AG04449 (cell line): ENCODE measurements at places on chromosomes 1 and 21.

DNA sequence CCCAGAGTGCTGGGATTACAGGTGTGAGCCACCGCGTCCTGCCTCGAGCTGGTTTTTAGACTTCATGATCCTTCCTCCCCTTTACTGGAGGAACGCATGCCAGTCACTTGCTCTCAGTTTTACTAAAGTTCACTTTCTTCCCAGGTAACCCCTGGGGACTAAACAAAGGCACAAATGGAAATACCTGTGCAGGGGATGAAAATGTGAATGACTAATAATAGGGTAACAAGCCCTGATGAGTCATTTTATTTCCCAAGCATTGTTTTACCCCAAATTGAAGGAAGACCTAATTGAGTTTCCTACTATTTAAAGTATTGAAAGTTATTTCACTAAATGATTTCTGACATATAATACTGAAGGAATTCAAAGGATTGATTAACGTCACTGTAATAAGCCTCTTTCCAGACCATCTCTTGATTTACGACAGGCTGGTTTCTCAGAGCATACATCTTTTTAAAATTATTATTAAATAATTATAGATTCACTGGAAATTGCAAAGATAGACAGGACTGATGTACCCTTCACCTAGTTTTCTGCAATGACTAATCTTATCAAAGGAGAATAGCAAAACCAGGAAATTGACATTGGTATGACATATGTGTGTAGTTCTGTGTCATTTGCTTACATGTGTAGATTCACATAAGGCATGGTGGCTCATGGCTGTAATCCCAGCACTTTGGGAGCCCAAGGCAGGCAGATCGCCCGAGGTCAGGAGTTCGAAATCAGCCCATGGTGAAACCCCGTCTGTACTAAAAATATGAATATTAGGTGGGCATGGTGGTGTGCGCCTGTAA is 53.2 kb upstream of the SOD1 start:
- no peak for DNase-seq

GRCh38 chr1:65911679-65912078 is 119.0 kb downstream of the PDE4B start:
- no peak for DNase-seq

DNA sequence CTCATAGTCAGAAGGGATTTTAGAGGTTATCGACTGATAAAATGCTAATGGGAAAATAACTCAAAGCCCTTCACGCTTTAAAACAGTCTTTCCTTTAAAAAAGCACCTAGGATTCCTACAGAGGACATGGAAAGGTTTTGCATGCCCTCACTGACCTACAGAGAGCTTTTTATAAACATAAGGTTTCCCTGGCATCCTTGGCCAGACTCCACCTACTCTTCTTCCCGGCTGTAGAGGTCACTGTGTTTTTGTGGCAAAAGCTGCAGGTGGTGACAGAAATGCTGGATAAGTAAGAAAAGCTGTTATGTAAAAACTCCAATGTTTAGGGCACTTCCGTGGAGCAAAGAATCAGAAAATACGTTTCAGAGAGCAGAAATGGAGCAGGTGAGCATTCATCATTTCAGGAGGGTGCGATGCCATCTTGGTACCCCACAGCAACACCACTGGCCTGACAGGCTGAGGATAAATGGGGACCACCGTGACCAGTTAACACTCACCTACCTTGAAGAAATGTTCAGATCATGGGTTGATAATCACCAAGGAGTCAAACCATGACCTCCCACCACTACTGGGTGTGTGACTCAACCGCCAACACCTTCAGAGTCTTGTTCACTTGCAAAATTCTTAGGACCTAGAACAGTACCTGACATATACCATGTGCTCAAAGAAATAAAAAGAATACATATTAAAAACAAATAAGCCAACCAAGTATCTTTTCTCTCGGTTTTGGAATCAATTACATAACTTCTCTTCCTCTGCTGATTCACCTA is 46.6 kb downstream of the SSBP3 start:
- no peak for DNase-seq

- DNase-seq: no peak
Measured at GRCh38 chr1:201742476-201742875, 86.5 kb upstream of the IPO9 start.

GRCh38 chr1:3610527-3611169 is 660 bp downstream of the MEGF6 start:
- DNase-seq: no peak

DNA sequence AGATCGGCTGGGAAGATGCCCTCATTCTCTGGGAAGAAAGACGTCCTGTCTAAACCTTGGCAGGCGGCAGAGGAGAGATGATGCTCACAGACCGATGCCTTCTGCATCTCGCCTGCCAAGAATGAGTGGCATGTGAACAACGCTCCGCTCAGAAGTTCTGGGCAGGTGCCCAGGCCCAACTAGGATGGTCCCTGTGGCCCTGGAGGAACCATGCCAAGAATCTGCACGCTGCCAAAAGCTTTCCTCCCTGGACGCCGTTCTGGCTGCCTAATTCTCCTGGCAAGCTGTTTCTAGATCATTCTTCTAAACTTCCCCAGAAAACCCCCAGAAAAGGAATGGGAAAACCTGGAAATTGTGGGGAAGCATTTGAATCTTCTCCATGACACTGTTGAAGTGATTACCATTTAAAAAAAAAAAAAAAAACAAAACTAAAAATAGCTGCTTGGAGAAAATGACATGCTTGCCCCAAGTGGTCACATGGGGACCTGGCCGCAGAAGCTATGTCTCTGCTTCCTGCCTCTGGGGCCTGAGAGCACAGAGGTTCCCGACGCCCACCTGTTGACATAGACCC is 440.9 kb downstream of the PRDM2 start:
- no peak for DNase-seq

GRCh38 chr1:78080767-78081166 is 35.0 kb downstream of the GIPC2 start:
- no peak for DNase-seq

GRCh38 chr21:39568361-39568760 is 44.4 kb upstream of the B3GALT5 start:
- no peak for DNase-seq

GRCh38 chr1:204377800-204378668 is 18.3 kb upstream of the PLEKHA6 start:
- DNase-seq: no peak

DNA sequence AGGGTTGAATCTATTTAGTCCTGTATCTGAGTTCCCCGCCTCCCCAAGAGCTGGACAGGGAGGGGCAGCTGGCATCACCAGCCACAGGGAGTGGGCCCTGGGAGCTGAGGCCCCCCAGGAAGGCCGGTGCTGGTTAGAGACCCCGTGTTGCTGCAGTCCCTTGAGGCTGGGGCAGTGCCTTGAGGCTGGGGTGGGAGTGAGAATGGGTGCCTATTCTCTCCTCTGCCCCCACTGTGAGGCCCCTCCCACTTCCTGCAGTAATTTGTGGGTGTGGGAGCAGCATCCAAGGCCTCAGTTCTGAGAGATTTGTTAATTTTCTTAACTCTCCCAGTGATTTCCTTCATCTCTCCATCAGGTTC is 2.5 kb upstream of the TRAPPC3 start:
- DNase-seq: no peak

DNA sequence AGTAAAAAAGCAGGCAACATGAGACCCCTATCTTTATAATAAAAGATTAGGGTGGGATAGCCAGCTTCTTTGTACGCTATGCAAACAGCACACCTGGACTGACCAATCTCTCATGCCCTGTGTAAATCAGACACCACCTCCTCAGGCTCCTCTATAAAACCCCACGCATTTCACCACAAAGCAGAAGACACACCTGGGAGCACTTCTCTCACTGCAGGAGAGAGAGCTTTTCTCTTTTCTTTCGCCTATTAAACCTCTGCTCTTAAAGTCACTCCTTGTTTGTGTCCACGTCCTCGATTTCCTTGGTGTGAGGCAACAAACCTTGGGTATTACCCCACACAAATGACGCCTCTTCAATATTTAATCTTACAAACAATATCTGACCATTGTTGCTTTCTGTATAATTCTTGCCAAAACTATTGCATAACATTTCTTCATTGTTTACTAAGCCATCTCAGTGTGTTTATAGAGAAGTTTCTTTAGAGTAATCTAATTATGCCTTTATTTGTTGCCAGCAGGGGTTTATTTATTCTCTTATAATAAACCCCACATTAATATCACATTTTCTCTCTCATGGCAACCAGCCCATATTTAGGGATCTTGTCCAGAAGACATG is 31.6 kb upstream of the NUF2 start:
- DNase-seq: no peak

DNA sequence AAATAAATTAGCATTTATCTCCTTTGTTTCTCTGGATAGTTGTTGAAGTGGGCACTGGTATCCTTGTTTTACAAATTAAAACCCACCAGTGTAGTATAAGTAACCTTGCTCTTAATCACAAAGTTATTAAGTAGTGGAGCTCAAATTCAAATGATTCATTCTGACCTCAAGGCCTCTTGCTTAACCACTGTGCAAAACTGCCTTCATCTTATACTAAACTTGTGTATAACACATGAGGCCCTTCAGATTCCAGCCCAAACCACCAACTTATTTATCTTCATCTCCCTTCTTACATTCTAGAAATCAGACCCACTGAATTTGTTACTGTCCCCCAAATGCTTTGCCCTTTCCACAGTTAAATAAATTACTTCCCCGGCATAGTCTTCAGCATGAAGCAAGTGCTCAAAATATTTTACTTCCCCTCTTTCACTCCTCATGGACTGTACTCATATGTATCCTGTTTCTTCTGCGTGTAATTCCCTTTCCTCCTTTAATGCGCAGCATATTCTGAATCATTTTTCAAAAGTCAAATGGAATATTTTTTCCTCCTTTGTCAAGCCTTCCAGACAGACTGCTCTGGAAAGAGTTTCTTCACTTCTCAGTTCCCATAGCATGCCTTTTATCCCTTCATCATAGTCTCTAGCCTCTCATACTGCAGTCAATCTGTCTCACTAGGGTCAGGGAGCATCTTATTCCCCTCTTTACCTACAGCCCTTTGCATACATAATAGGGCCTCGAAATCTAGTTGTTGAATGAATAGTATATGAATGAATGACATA is 19.0 kb upstream of the DNASE2B start:
- DNase-seq: peak; percentile 46

DNA sequence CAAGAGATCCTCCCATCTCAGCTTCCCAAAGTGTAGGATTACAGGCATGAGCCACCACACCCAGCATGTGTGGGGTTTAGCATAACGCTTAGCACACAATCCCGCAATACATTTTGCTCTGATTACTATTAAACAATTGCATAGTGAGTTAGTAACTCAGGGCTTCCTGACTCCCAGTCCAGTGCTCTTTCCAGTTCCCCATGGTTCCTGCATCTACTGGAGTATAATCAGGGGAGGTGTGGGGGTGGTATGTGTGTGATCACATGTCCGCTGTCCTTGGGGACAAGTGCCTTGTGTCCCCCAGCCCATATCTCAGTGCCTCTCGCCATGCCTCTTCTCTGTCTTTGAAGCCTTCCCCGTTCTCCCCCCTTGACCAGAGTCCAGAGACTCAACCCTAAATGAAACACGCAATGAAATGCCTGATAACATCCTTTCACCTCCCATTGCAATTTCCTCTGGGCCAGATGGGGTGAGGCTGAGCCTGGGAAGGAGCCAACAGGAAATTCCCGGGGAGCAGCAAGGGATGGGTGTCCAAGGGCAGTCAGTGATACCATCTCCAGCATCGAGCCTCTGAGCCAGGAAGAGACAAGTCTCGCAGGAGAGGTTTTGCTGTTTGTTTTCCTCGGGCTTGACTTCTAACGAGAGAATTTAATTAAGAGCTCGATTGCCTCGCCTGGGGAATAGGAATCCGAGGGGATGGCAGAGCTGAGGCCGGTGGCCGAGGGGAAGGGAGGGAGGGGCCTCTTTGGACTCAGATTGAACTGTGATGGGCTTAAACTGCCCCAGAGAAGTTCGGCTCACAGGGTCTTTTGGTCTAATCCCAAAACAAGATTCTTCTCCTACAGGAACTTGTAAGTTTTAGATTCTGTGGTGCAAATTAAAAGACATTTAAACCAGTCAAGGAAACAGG is 7.7 kb upstream of the HTR1D start:
- peak; percentile 29 for DNase-seq

- no peak for DNase-seq
Measured at GRCh38 chr1:20343149-20343937, 52.7 kb downstream of the VWA5B1 start.

GRCh38 chr1:225654277-225654597 is 1.3 kb upstream of the ENAH start:
- DNase-seq: no peak

DNA sequence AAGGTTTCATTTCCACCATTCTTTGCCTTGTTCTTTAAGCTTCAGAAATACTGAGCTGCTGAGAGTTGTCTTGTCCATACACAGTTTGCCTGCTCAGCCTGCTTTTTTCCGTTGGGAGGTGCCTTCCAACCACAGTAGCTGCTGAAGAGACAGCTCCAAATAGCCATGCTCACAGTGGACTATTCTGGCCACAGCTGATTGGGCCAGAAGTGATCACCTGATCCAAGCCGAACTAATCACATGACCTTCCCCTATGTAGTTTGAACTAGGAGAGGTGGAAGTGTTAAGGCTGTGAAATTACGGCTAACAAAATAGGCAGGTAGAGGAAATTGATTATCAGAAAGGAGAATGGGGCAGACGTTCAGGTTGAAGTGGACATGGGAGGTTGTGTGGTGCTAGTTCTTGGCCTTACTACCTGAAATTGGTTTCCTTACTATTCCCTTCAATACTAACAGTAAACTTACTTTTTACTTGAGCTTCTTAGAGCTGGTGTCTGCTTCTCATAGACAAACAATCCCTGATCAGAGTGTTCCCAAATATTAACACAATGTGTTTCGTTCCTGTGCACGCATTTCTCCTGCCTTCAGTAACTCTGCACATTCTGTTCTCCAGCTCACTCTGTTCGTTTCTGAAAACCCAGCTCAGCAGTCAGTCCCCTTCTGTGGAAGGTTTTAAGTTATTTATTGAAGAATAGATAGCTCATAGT is 136.1 kb downstream of the RWDD3 start:
- no peak for DNase-seq

GRCh38 chr1:40703316-40703715 is 11.8 kb downstream of the NFYC start:
- no peak for DNase-seq

- DNase-seq: no peak
Measured at GRCh38 chr1:244861683-244862082, 2.7 kb downstream of the HNRNPU start.

DNA sequence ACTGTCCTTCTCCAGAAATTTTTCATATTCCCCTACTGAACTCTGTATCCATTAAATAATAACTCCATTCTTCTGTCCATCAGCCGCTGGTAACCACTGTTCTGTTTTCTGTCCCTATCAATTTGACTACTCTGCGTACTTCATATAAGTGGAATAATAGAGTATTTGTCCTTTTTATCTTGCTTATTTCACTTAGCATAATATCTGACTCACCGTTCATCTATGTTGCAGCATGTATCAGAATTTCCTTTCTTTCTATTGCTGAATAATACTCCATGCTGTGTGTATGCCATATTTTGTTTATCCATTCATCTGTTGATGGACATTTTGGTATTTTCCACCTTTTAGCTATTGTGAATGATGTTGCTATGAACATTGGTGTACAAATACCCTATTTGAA is 71.9 kb downstream of the CEP350 start:
- DNase-seq: no peak

- DNase-seq: no peak
Measured at GRCh38 chr1:12424087-12424529, 193.9 kb downstream of the DHRS3 start.

GRCh38 chr1:8025671-8026144 is 401 bp downstream of the ERRFI1 start:
- DNase-seq: no peak

- DNase-seq: no peak
Measured at GRCh38 chr1:46027788-46028573, 104.4 kb downstream of the PIK3R3 start.

GRCh38 chr1:99502400-99502799 is 143.5 kb upstream of the PALMD start:
- DNase-seq: no peak

GRCh38 chr1:204930155-204930523 is 59.5 kb downstream of the NFASC start:
- no peak for DNase-seq
